GM20000 (cell line): ENCODE measurements at places on chromosomes 12 and 14.

- DNase-seq, result no peak
Measured at GRCh38 chr12:110243227-110243626, 37.8 kb upstream of the ATP2A2 start.

DNA sequence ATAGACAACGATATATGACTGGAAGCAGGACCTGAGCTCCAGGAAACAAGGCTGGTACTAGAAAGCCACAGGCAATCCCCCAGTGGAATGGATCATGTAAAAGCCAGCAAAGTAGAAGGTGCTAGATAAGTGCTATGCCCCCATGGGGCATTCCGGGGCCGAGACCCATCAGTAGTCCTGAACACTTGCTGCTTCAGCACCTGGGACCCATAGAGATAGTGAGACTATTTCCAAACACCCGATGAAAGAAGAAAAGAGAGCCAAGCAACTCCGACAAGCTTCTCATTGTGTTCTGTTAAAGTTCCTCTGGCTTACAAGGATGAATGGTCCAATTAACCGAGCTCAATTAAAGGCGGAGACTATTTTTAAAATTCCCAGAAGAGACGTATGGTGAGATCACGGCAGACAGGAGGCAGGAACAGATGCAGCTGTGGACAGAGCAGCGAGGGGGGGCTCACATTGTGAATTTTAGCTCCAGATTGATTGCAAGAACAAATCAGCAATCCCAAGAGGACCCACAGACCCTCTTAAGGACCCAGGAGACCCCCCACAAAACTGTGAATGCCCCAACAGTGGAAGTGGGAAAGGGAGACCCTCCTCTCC, 142.5 kb upstream of the OVCH1 start:
- no peak for DNase-seq

DNA sequence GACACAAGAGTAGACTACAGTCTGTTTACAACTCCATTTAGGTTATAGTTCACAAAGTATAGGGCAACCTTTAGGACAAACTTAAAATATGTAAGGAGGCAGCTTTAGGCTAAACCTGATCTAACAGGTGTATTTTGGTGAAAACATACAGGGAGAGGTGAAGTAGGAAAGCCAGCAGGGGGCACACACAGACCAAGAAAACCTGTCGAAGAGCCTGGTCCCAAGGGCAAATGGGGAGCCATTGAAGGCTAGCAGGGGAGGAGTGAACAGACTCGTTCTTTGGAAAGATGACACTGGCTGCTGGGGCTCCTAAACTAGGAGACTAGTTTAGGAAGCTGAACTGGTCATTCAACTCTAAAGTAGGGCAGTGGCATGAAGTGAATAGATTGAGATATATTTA, 138.8 kb upstream of the WSCD2 start:
- DNase-seq, result peak; percentile 26

DNA sequence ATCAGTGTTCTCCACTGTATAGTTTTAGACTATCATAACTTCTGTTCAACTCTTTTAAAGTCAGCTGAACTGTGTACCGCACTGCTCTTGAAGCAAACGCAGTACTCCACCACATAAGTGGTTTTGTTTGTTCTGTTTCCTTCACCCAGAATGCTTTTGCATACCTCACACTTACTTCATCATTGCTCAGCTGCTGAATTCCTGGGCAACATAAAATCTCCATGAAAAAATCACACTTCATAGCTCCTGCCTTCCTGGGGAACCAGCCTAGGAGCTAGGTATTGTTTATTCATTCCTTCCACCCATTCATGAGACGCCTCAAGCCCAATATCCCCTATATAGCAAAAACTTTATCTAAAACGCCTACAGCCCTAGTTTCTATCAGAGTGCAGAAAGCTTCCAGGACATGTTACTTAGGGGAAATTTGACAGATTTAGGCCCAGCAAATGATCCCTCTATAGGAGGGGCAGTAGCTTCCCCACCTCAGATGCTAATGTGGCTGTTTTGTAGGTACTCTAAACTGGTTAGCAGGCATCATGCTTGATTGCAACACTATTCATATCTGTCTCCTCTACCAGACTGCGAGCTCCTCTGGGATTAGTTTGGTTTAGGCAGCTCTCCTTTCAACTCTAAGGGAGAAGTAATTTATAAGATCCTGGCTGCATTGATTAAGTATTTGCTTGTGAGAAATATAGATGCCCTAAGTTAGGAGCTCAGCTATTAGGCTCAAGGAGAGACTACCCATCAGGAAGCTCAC, 44.5 kb downstream of the LRRC9 start:
- no peak for DNase-seq

- DNase-seq, result no peak
Measured at GRCh38 chr12:118189741-118190191, 53.8 kb downstream of the PEBP1 start.

DNA sequence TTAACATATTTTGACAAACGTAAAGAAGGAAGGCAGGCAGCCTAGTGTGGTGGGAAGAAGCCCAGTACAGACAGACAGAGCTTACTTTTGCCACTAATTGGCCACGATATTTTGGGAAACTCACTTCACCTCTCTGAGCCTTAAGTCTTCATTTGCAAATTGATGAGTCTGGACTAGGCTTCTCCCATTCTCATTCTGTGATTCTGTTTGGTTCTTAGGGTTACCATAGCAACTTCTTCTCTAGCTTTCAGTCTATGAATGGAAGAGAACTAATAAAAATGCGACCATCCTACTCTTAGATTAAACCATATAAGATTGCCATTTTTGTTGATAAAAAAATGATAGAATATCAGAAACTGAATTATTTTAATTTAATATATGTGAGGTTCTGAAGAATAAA, 210.5 kb downstream of the SNAPC1 start:
- no peak for DNase-seq

DNA sequence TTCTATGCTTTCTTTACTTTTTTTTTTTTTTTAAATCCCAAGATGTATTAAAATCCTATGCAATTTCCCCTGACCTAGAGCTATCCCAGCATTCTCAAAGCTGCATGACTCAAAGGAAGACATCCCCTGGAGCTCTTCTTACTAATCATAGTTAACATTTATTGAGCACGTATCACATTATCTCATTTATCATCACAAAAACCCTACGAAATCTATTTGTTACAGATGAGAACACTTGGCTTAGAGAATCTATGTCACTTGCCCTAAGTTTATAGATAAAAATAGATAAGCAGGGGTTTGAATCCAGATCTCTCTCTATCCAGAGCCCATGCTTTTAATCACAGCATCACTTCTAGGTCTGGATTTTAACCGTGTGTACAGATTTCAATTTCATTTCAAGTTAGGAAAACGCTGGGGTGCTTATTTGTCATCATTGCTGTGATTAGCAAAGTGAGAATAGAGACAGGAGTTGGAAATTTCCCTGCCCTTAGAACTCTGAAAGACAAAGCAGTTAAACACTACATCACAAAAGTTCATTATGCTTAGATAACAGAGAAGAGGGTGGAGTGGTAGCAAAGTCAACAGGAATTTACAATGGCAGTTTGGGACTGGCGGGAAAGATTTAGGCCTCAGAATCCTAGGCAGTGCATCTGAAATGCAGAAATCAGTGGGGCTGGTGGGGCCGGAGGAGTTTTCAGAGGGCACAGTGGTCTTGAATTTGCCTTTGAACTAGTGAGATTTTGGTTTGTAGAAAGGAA, 177.7 kb upstream of the FRMD6 start:
- DNase-seq, result no peak

GRCh38 chr12:111467092-111467856, 61.6 kb downstream of the SH2B3 start:
- no peak for DNase-seq

DNA sequence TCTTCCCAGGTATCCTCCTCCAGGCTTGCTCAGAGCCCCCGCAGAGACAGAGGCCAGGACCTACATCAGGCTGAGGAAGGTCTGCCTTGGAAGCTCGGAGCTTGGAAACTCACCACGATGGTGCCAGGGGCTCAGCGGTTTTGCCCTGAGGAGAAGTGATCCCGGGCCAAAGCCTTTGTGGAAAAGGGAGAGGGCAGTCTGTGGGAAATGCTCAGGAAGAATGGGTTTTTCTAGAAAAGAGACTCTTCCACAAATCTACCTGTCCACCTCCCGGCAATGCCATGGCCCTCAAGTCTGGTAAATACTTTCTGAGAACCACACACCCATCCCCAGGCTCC, 8.0 kb downstream of the KRT2 start:
- no peak for DNase-seq

DNA sequence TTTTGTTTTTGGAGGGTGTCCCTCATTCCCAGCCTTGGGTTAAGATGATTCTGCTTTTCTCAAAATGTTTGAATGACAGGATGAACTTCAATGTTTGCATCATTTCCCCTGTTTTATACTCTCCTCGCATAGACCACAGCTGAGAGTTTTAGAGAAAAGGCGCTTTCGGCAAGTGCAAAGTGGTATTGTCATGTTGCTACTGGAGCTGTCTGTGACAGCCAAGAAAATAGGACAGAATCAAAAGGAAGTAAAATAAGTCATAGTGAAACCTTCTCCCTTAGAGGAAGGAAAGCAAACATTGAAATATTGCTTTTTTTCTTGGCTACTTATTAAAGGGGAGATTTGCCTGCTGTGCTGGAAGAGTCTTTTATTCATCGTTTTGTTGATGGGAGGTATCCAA, 33.5 kb upstream of the ARHGAP5 start:
- DNase-seq, result no peak

DNA sequence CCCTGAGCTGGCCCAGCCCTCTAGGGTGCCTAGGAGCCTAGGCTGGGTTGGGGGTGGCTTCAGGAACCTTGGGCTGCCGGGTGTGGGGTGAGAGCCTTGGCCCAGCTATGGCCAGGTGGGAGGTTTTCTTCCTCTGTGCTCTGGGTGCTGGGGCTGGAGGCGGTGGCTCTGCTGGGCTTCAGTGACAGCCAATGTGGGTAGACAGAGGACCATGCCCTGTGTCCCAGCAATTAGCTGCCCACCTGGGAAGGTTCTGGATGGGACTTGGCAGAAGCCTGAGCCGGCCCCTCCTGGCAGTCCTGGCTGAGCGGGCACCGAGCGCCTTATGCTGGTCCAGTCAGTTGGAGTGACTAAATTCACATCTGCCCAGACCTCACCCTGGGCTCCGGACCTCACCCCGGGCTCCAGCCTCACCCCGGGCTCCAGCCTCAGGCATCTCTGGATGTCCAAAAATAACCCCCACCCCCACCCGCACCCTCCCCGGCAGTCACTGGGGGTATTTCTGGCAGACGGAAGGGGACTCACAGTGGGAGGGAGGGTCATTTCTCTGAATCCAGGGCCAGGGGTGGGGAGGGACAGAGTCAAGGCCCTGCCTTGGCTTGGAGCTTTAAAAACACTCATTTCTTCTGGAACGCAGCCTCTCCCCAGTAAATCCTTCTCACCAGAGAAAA, 46.9 kb downstream of the CYP46A1 start:
- DNase-seq, result no peak

- DNase-seq, result no peak
Measured at GRCh38 chr12:18612971-18613370, 124.8 kb downstream of the PLCZ1 start.

- no peak for DNase-seq
Measured at GRCh38 chr12:56104815-56105608, 653 bp downstream of the PA2G4 start.

- no peak for DNase-seq
Measured at GRCh38 chr14:91780452-91780851, 48.6 kb upstream of the CATSPERB start.

GRCh38 chr12:104604995-104605675, 148.4 kb downstream of the CHST11 start:
- no peak for DNase-seq

DNA sequence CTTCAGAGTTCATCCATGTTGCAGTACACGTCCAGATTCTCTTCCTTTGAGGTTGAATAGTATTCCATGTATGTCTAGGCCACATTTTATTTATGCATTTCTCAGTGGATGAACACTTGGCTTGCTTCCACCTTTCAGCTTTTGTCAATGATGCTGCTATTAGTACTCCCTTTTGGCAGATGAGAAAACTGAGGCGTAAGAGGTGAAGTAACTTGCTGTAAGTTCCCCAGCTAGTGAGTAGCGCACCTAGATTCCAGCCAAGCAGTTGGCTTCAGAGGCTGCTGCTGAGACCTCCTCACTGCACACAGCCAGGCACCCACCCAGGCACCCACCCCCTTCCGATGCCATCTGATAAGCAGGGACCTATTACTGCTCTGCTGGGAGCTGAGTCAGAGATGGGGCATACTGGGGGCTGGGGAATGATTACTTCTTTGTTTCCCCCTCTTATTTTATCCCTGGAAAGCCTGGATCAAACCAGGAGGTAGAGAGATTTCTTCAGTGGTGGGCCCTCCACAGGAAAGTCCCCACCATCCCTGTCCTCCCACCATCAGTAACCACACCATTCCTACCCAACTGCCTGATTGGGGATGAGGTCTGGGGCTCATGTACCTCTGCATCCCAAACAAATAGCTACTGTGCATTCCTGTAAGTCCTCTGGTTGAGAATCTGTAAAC, 234.6 kb downstream of the PCNX1 start:
- DNase-seq, result no peak

GRCh38 chr12:97047361-97047760, 140.3 kb downstream of the NEDD1 start:
- DNase-seq, result no peak
